NCI-H2171 (cell line): ENCODE measurements at places on chromosomes 16 and 17.

- no peak for DNase-seq
Observed at GRCh38 chr17:61400717-61401388, 1.2 kb downstream of the TBX2 start.

- DNase-seq, result no peak
Observed at GRCh38 chr17:67474081-67474661, 97.1 kb downstream of the PITPNC1 start.

- DNase-seq, result no peak
Observed at GRCh38 chr16:66489818-66490217, 60.1 kb downstream of the TK2 start.

DNA sequence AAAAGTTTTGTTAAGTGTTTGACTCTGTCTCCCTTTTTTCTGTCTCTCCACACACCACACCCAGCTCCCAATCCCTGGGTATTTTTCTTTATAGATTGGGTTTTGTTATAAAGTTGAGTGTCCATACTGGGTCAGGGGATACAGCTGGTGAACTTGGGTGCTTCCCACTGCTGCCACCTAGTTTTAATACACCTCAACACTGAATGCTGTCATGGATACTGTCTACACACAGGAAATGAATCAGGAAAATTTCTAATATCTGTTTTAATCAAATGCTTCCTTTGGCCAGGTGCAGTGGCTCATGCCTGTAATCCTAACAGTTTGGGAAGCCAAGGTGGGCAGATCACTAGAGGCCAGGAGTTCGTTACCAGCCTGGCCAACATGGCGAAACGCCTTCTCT lies 5.3 kb upstream of the TAOK1 start:
- DNase-seq, result no peak

DNA sequence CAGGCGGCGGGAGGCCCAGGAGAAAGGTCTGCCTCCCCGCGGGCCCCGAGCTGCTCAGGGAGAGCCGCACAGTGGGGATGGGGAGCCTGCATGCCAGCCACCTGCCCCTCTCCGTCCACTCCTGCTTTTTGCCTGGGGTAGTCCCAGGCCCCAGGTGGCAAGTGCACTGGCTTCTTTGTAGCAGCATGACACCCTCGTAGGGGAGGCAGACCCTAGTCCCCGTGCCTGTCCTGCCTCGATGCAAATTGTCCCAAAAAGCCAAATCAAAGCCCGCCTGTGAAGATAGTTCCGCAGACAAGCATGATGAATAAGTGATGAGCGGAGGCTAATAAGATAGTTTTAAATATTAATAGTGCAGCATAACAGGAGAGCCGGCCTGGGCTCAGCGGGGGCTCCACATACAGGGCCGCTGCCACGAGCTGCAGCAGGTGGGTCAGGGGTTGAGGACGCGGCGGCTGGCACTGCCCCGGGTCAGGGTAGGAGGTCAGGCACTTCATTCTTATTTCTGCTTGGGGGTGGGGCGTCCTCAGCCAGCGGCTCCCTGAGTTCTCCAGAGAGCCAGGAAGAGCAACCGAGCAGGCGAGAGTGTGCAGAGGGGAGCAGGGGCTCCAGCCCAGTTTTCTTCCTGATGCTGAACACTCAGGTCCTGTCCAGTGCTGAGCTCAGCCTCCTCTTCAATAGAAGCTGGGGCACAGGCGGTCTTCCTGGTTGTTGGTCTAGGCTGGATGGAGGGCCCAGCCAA lies 26.8 kb downstream of the GINS2 start:
- DNase-seq, result no peak

GRCh38 chr16:7088711-7089110 lies 243.9 kb upstream of the RBFOX1 start:
- no peak for DNase-seq

DNA sequence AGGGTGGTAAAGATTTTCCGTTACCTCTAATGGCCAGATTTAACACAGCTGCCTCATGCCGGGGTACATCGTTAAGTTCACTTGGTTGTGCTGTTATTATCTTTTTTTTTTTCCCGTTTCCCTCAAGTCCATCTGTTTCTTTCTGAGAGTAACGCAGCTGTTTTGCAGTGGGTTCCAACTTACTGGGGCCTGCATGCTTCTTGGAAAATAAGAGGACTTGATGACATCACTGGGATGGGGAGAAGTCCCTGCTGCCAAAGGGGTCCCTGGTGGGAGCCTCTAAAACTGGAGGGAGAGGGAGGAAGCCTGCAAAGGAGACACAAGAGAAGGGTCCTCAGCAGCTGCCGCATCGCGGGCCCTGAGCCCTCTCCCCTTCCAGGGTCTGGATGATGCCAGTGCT lies 77.8 kb upstream of the NOL11 start:
- peak; percentile 64 for DNase-seq
